ENCODE measurements at places on chromosomes 2 and 18. TPM values are rescaled to one million over a fixed set of nuclear protein-coding genes. Genes with fewer than 3 reads are reported as not detected.

Gene CAPN14
- total RNA-seq, result 0.09 TPM

Gene LMAN1
- total RNA-seq, result 66.5 TPM

Gene WIPF1
- 26.6 TPM for total RNA-seq

Gene MC5R
- total RNA-seq, result not detected

Gene SPDYA
- total RNA-seq, result 0.56 TPM

Gene DSG3
- not detected for total RNA-seq

Gene UBE2F
- 108 TPM for total RNA-seq

Gene COL4A4
- total RNA-seq, result 17.2 TPM

Gene ARID5A
- 16.9 TPM for total RNA-seq

Gene SLC30A3
- 9.6 TPM for total RNA-seq

Gene GREB1
- total RNA-seq, result 11.5 TPM

Gene C2orf72
- 0.18 TPM for total RNA-seq

Gene RFX8
- 0.53 TPM for total RNA-seq

Gene ST8SIA3
- total RNA-seq, result not detected

Gene SCLY
- total RNA-seq, result 12.1 TPM

Gene REG1B
- not detected for total RNA-seq

Gene SERPINB10
- not detected for total RNA-seq

Gene LTBP1
- 218 TPM for total RNA-seq

Gene TP53I3
- total RNA-seq, result 9.7 TPM

Gene DYNAP
- not detected for total RNA-seq

Gene NEU2
- not detected for total RNA-seq

Gene HTR2B
- total RNA-seq, result 9.6 TPM

Gene INHA
- 38.9 TPM for total RNA-seq

Gene SP100
- total RNA-seq, result 80.9 TPM

Gene CDKL4
- total RNA-seq, result 1.4 TPM

Gene FOXD4L1
- 0.18 TPM for total RNA-seq

Gene LGALSL
- 13.2 TPM for total RNA-seq

Gene TDRD15
- not detected for total RNA-seq

Gene SCN3A
- 0.85 TPM for total RNA-seq

Gene ASTL
- not detected for total RNA-seq

Gene RGPD4
- 0.11 TPM for total RNA-seq

Gene SP5
- not detected for total RNA-seq

Gene GALR1
- total RNA-seq, result not detected

Gene IFIH1
- 10.0 TPM for total RNA-seq

Gene CDH7
- 0.20 TPM for total RNA-seq

Gene PAPOLG
- total RNA-seq, result 9.3 TPM

Gene THADA
- total RNA-seq, result 19.8 TPM

Gene AKAIN1
- not detected for total RNA-seq

Gene GAREM1
- total RNA-seq, result 12.7 TPM

Gene HTRA2
- total RNA-seq, result 31.2 TPM

Gene IL1RL1
- total RNA-seq, result 28.8 TPM

Gene BABAM2
- total RNA-seq, result 64.5 TPM

Gene KIF5C
- 2.1 TPM for total RNA-seq

Gene CXCR1
- 0.26 TPM for total RNA-seq

Gene MEP1B
- total RNA-seq, result not detected

Gene VRK2
- total RNA-seq, result 23.5 TPM
